CMK (cell line): ENCODE measurements at places on chromosomes 2 and 18.

- peak; percentile 29 for DNase-seq
Measured at GRCh38 chr2:198762441-198762840, 695.3 kb downstream of the SATB2 start.

- no peak for DNase-seq
Measured at GRCh38 chr2:101698844-101699754, 1.6 kb downstream of the MAP4K4 start.

- DNase-seq = no peak
Measured at GRCh38 chr2:99470957-99471356, 18.9 kb downstream of the REV1 start.

GRCh38 chr2:13745330-13745729, 887.2 kb upstream of the LRATD1 start:
- DNase-seq = no peak

GRCh38 chr18:39215920-39216319, 1650.3 kb upstream of the CELF4 start:
- no peak for DNase-seq

DNA sequence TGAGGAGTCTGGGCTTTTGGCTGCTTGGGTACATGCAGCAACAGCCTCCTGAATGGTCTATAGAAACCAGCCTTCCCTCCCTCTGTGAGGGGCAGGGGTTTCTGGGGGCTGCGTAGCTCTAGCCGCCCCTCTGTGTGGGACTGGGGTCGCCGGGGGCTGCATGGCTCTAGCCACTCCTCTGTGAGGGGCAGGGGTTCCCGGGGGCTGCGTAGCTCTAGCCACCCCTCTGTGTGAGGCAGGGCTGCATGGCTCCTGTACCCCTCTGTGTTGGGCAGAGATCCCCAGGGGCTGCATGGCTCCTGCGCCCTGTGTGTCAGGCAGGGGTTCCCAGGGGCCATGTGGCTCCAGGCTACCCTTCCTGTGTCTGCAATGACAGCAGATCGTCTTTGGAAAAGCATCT, 17.6 kb downstream of the HS6ST1 start:
- no peak for DNase-seq

- DNase-seq = no peak
Measured at GRCh38 chr2:204473224-204473623, 72.1 kb upstream of the PARD3B start.

DNA sequence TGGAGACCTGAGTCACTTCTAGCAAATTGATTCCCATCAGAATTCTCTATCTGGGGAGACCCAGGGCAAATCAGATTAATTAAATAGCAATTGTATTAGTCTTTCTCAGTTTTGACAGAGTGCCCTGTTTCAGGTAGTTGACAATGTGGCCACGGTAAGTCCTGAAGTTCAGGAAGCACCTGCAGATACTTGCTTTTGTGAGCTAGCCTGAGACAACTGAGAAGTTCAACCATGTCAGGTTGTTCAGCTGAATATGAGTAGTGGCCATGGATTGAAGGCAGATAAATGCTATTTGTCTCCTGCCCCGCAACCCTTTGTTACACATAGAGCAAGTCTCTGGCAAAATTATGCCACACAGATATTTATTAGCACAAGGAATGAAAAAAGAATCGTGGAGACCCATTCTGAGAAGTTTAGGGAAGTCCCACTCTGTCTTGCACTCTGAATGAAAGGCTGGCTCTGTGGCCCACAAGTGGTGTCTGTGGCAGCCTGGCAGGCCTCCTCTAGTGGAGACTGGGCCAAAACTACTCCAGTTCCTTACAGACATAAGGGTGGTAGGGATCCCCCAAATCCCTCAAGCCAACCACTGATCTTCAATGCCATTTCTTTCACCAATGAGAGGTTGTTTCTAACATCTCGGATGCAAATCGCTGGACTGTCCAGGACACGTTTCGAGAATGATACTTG, 61.3 kb downstream of the POU3F3 start:
- DNase-seq = no peak

- no peak for DNase-seq
Measured at GRCh38 chr2:29114586-29114945, 649 bp upstream of the CLIP4 start.

DNA sequence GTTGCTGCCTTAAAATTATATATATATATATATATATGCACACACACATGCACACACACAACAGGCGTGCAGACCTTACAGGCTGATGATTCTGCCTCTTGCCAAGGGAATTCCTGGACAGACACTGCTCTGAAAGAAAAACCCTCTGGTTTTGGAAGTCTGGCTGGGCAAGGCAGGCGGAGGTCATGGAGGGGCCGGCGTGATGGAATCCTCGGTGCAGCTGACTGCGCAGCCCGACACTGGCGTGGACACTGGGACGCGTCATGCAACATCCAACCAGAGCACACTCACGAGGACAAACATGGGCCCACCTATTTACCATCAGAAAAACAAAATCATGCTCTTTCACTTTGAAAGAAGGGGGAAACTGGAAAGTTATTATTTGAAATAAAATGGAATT, 235.3 kb downstream of the ZNF516 start:
- no peak for DNase-seq

DNA sequence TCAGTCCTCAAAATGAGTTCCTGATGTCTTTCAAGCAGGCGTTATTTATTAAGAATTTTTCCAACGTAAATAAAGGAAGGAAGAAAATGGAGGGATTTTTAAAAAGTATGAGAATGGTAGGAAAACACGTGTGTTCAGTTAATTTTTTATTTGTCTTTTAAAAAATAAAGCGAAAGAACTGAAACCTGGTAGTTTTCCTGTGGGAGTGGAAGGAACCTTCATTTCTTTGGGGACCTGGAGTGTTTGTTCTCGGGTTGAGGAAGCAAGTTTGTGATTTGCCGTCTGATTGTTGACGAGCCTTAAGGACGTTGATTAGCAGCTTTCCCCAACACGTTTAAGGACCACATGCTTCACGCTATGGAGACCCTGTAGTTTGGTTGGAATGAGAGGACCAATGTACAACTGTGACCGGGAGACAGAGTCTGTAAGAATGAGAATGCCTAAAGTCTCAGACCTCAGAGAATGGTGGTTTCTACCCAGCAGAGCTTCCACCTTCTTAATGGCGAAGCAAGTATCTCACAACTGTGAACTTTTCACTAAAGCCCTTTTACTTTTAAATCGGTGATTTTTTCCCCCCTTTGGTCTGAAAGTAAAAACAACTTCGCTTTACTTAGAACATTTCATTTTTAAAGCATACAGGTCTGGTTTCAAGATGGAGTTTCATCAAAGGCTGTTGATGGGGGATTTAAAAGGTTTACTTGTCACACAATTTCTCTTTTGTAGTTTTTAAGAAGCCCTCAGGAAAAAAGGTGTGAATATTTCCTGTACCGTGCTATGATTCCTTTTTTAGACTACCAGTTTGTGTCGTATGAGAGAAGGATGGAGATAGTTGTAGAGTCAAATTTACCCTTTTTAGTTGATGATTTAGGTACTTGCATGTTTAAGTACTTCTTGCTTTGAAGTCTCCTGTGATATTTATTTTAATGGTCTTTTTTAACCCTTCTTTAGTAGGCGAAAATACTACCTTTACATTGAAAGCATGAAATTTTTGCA, 1.4 kb downstream of the TTC39C start:
- DNase-seq = no peak

GRCh38 chr2:109054865-109055264, 65.8 kb upstream of the EDAR start:
- no peak for DNase-seq

GRCh38 chr2:10407432-10407831, 40.7 kb downstream of the ODC1 start:
- DNase-seq = no peak

GRCh38 chr18:79626905-79627749, 52.5 kb upstream of the CTDP1 start:
- DNase-seq = no peak

- DNase-seq = no peak
Measured at GRCh38 chr2:100321866-100322820, at the start of gene LONRF2. LONRF2 (minus strand) TSS chr2:100322501; CDS start chr2:100322093, 408 bp downstream.

DNA sequence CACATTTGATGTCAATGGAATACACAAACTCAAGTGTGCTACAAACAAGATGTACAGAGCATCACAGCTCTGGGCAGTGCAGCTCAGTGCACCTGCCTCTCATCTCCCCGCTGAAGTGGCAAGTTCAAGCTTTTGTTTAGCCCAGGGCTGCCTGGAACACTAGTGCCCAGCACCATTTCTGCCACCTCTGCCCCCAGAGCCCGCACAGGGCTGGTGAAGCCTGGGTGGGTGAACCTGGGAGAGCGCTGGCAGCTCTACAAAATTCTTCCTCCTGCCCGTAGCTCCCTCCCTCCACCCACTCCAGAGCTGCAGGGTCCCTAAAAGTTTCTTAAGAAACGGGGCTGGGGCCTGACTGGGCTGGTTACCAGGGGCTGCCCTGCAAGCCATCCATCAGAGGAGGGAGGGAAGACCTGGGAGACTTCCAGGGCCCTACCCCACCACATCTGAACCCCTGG, 1.5 kb downstream of the HES6 start:
- no peak for DNase-seq

DNA sequence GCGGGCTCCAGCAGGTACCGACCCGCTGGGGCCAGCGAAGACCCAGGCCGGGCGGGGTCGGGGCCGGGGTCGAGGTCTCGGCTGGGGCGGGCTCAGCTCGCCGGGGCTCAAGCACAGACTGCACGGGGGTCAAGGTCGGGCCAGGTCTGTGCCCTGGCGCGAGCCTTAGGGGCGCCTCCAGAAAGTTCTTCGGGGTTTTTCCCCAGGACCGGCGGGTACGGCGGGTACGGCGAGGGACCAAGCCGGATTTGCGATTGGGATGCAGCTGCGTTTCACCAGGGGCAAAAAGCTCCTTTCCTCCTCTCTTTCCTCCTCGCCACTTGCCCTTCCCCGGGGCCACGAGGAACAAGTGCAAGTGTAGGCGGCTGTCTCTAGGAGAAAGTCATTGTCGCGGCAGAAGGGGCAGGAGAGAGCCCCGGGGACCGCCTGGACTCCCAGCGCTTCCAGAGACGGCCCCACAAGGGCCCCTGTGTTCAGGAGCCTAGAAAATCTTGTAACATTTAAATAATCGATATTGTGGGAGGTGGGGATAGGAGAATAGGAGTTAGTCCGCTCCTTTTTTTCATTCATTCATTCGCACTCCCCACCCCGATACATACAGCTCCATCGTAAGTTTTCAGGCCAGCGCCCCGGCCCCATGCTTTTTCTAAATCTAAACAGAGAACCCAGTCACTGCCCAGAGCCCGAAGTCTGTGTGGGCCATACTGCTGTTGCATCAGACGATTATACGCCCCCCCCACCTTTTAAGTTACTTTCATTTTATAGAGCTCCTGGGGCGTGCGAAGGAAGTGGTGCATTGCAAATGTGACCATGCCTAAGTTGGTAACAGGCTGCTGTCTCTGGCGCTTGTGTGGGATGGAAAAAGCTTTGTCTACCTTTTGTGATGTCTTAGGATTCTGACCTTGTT, 679 bp downstream of the PMAIP1 start:
- no peak for DNase-seq

DNA sequence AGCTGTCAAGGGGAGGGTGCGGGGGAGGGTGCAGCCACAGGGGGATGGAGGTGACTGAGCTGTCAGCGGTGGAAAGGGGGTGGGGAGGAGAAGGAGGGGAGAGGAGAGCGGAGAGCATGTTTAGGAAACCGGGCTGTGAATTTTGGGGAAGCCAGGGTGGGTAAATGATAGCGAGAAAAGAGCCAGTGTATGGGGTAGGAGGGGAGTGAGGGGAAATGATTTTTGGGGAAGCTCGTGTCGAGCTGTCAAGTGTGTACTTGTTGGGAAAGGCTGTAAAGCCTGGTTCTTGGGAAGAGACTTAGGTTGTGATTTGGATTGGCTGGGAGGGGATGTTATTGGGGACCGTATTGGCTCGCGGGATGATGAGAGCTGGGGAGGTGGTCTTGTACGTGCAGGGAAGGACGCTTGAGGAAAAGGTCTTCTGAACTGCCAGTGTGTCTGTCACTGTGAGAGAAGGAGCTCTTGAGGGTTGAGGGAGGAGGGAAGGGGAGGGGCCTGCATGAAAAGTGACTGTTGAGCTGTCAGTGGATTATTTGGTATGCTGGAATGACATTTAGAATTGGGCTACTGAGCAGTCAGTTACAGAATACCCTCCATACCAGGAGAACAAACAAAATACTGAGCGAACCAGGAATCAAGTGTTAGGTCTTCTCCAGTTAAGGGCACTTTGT, 1.0 kb downstream of the UBR3 start:
- DNase-seq = no peak

DNA sequence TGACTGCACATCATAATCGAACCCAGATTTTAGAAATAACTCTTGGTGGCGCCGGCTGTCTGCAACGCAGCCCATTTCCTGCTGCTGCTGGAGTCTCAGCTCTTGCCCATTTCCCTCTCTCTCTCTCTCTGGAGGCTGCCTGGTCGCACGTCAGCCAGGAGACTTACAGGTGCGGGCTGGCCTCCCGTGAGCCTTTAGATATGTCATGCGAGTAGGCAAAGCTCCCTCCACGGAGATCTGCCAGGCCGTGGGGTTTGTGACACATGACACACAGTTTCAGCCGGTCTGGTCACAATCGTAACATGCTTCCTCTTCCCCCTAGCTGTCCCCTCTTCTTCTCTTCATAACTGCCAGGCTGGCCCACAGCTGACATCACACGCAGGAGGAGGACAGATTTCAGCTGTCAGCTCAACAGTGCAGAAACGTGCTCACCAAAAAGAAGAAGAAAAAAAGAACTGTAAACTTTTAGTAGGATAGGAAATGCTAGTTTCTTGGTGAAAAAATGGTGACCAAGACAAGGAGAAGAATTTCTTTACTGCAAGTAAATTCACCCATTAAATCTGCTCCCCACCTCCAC, 489.3 kb downstream of the ZNF516 start:
- DNase-seq = no peak

DNA sequence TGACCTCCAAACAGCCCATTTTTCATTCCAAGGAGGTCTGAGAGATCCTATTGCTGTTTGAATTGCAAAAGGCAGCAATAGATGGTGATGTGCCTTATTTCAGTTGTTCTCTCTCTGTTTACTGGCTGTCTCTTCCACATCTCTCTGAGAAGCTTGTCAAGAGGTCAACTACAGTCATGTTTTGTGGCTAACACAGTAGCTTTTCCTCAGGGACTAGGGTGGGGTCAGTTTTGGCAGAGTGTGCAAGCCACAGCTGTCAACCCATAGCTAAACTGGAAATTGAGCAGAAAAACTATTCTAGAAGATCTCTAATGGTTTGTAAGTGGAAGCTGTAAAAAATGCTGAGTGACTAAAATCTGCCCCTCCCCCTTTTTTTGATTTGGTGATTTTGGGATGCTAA, 67.1 kb downstream of the DIS3L2 start:
- no peak for DNase-seq

- DNase-seq = no peak
Measured at GRCh38 chr2:176002688-176003210, 682 bp upstream of the LNPK start.

GRCh38 chr2:151766437-151767153, 32.3 kb upstream of the NEB start:
- DNase-seq = no peak

GRCh38 chr18:45109706-45110105, 429.0 kb downstream of the SETBP1 start:
- DNase-seq = no peak

DNA sequence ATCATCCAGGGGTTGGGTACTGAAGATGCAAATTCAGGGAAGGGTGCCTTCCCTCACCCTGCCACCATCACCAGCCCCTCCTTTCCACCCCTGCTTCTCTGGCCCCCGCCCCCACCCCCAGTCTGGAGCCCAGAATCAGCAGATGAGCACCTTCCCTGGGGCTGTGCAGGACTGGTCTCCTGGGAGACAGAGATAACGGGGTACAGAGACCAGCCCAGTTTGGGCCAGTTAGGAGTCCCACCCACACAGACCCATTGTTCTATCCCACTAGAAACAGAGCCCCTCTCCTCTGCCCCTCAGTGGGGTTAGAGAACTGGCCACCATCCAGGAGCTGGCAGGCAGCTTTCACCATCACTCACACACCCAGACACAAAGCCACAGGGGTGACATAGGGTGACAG, 4.5 kb upstream of the CRYBA2 start:
- no peak for DNase-seq
